Cardiac septum (tissue), 1 donor: ENCODE measurements at places on chromosomes 5 and 9. TPM values are rescaled to one million over a fixed set of nuclear protein-coding genes. Genes with fewer than 3 reads are reported as not detected.

- DNase-seq, result no peak
Measured at GRCh38 chr5:132489871-132490483, 596 bp downstream of the IRF1 start.

GRCh38 chr5:14068136-14068535 lies 75.0 kb upstream of the TRIO start:
- DNase-seq, result no peak

- no peak for DNase-seq
Measured at GRCh38 chr5:154901276-154901675, 36.7 kb downstream of the GEMIN5 start.

GPR151 gene
- total RNA-seq, result not detected

- no peak for DNase-seq
Measured at GRCh38 chr9:115008536-115009270, 78.3 kb upstream of the TNFSF8 start.

GRCh38 chr5:11240293-11241190 lies 479.5 kb upstream of the DAP start:
- DNase-seq, result no peak

- DNase-seq, result no peak
Measured at GRCh38 chr5:52725065-52725746, 62.5 kb upstream of the ITGA1 start.

DNA sequence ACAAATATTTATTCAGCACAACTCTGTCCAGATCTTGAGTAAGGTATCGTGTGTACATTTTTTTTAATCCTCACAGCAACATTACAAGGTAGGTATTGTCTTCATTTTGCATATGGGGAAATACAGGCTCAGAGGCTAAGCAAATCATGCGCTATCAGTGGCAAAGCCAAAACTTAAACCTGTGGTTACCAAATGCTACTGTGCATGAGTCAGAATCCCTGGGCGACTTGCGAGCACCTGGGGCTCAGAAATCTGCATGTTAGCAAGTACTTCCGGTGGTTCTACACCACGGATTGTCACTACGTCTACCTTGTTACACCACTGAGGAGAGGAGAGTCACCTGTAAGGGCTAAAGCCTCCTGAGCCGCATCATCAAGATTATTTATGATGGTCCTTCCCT lies 21.3 kb downstream of the C5orf58 start:
- no peak for DNase-seq

DNA sequence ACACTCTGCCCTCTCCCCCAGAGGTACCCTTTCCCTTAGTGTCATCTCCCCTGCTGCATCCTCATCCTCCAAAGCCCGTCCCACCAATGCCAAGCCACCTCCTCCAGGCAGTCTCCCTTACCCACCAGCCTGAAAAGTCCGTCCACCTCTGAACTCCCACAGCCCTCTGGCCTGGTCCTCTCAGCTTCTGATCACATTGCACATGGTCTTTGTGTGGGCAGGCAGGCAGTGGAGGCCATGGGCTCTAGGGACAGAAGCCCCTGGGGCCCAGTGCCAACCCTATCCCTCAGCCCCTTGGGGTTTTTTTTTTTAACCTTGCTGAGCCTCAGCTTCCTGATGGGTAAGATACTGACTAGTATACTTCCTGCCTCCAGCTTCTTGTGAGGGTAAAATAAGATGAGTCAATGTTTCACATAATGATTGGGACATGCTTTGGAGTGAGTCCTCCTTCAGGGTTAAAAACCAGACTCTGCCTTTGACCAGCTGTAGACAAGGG lies 19.4 kb downstream of the CSF1R start:
- peak; percentile 36 for DNase-seq

- peak; percentile 82 for DNase-seq
Measured at GRCh38 chr5:151315998-151316597, 12.5 kb upstream of the SLC36A3 start.

DNA sequence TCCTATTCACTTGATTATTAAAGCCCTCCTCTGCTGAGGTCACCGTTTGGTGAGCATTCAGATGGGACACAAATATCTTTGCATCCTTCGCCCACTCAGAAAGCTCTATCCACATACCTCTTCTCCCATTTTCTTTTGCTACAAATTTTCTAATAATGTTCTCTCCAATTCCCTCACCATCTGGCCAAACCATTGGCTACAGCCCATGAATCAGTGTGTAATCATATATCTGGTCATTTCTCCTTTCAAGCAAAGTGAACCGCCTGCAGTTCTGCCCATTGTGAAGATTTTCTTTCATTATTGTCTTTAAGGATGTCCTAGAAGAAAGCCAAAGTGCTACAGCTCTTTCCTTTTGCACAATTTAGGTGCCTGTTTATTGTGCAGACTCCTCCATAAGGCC lies 54.2 kb upstream of the DAPK1 start:
- no peak for DNase-seq

DNA sequence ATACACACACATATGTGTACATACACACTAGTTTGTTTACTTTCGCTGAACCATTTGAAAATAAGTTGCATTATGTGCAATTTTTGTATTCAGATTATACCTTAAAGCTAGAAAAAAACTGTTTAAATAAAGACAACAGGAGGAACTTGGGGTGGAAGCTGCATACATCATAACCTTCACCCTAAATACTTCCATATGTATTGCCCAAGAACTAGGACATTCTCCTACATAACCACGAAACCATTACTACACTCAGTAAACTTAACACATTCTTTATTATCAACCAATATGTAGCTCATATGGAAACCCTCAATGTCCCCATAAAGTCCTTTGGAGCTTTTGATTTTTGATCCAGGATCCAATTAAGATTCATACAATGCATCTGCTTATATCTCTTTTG lies 83.3 kb downstream of the GIN1 start:
- no peak for DNase-seq

- no peak for DNase-seq
Measured at GRCh38 chr9:133115604-133116345, 5.3 kb downstream of the RALGDS start.

DNA sequence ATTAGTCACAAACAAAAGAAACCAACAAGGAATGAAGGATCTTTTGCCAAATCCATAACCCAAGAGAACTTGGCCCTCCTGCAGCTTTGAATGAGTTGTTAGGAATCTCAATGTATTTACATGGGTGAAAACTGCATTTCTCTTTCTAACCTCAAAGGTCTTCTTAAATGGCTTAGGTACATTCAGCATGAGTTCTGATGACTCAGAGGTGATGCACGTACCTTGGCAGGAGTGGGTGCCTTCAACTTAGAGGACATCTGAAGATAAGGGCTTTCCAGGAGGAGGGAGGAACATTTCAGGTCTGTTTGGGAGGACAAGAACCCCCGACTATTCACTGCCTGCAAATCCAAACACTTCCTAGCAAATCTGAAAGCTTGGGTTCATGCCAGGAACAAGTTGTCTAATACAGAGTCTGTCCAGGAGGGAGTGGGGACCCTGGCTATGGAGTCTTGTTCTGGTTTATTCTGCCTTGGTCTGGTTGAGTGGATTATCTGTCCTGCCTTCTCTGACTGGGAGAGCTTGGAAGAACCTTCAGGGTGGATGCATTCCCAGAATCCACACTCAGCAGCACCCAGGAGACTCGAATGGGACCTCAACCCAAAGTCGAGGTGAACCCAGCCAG lies 65.7 kb downstream of the IRX2 start:
- DNase-seq, result no peak

- no peak for DNase-seq
Measured at GRCh38 chr5:16886793-16887345, 49.2 kb downstream of the MYO10 start.

DNA sequence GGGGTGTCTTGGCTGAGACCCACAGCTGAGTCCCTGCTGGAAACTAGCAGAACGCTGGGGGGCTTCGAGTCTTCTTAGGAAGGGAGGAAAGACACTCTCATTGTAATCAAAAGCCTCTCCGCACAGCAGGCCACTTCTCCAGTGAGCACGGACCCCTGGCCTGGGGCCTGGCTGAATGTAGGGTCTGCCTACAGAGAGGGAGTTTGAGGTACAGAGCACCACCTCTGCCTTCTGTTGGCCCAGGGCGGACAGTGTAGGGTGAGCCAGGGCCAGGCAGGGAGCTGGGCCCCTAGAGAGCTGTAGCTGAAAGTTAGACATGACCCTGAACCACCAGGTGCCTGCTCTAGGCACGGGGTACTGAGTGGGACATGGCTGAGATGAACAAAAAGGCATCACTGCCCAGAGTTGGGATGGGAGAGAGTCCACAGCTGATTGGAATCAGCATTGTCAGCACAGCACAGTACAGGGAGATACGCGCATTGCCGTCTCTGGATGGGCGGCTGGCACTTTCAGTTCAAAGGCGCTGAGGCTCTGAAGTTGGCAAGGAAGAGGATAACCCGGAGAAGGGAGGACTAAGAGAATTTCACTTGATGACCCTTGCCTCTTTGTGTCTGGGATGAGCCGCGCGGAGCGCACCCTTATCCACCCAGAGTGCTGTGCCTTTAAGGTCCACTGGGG lies 363 bp upstream of the SLC25A48 start:
- DNase-seq, result no peak
